ENCODE measurements at places on chromosomes 2 and 18.

DNA sequence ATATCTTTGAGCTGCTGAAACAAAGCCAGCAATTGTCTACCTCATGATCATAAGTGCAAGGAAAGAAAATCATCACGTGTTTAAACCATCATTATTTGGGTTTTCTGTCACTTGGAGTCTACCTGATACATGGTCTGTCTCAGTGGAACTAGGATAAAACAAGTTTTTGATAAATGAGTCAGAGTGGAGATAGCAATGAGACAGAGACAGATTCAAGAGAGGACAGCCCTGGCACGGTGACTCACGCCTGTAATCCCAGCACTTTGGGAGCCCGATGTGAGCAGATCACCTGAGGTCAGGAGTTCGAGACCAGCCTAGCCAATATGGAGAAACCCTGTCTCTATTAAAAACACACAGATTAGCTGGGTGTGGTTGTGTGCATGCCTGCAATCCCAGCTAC, 93.8 kb downstream of the PMAIP1 start:
- no peak for DNase-seq

- DNase-seq, result no peak
Observed at GRCh38 chr2:159475793-159476192, 140.6 kb downstream of the BAZ2B start.

DNA sequence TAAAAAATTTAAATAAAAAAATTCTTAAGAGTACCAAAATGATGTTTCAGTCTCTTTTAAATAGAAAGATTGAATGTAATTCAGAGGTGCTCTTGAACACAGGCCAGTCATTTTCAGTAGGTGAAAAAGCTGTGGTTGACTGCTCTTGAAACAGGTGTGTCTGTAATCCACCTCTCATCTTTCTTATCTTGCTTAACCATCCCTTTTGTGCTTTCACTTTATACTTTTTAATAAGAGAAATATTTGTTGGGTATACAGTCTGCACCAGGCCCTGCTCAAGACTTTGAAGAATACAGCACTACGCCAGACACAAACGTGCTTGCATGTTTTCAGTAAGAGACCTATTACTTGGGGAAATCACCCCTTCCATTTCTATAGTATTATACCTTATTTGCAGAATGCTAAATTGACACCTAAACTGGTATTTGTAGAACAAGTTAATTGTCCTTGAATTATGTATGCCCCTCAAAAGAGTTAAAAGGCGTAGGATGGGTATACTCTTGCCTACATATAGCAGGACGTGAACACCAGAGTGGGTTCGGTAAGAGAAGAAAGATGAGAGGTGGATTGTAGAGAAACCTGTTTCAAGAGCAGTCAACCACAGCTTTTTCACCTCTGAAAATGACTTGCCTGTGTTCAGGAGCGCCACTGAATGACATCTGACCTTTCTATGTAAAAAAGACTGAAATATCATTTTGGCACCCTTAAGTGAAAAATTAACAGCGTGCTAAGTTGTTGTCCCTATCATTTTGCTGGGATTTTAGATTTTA, 4.0 kb upstream of the RTN4 start:
- no peak for DNase-seq

- DNase-seq, result no peak
Observed at GRCh38 chr2:32386739-32387138, 29.9 kb downstream of the BIRC6 start.

GRCh38 chr2:185012643-185013042, 414.3 kb downstream of the ZNF804A start:
- DNase-seq, result no peak

- no peak for DNase-seq
Observed at GRCh38 chr2:60509066-60509465, 44.4 kb downstream of the BCL11A start.

- DNase-seq, result no peak
Observed at GRCh38 chr2:152453129-152453911, 118.3 kb downstream of the FMNL2 start.

DNA sequence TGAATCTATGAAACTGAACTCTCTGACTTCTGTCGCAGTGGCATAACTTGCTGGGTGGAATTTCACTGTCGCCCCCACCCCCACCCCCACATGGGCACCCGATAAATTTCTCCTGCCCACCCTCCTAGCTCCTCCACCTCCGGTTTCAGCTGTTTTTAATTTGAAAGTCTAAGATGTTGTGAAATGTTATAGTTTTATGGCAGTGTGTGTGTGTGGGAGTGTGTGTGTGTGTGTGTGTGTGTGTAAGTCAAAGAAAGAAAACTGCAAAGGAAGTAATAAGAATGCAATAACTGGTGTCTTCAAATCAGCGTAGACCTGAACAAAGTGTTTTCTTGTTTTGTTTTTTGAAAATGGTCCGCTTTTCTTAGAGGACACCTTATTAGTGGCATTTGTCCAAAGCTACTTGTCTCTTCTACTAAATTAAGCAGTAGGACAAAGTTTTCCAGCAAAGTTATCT, 388 bp downstream of the DTNA start:
- DNase-seq, result no peak

DNA sequence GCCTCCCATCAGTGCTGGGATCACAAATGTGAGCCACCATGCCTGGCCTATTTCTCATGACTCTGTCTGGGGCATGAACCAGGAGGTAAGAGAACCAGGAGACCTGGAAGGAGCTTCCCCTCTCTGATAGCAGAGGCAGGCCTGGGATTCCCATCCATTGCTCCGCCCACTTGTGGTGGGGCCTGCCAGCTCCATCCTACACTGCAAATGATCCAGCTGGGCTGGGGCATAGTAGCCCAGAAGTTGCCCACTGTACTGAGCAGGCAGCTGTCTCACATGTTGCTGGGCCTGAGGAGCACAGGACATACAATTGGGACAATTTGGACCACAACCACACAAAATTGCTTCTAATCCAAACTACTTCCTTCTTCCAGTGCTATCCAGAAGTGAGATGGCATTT, 91.0 kb downstream of the MARCHF4 start:
- DNase-seq, result no peak

All from GM12892 (cell line).